ENCODE measurements at places on chromosomes 4 and X.

DNA sequence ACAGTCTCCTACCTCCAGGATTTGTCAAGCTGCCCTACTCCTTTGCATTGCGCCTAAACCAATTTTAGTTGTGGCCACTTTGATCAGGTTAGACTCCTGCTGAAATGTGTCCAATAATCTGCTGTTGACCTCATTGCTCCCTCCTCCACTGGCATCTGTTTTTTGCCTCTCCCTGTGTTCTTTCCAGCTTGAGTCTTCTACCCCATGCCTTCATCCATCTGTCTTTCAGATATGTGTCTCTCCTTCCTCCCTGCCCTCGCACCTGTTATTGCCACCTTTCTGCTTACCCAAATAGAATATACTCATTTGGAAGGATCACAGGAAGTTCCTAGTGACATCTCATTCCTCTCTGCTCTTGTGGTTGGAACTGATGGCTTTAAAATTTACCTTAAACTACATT, 366.6 kb upstream of the CLNK start:
- DNase-seq = no peak

- DNase-seq = no peak
These were observed 147.7 kb downstream of the RASL11B start for GRCh38 chr4:53009824-53010223.

DNA sequence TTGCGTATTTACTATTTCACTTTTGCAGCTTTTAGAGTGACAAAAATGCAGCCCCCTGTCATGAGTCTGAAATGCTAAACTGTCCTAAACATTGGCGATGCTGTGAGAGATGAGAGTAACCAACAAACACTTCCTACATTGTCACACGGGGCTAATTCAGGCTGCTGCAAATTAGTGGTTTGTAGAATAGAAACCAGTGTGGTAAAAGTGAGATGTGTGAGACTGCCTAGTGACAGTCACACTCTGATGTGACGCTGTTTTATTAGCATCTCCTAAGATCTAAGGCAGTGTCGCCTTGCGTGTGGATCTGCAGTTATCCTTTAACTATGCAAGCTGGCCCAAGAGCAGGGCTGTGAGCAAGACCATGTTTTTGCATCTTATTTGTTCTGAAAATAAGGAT, 800.2 kb upstream of the TENM3 start:
- DNase-seq = no peak

DNA sequence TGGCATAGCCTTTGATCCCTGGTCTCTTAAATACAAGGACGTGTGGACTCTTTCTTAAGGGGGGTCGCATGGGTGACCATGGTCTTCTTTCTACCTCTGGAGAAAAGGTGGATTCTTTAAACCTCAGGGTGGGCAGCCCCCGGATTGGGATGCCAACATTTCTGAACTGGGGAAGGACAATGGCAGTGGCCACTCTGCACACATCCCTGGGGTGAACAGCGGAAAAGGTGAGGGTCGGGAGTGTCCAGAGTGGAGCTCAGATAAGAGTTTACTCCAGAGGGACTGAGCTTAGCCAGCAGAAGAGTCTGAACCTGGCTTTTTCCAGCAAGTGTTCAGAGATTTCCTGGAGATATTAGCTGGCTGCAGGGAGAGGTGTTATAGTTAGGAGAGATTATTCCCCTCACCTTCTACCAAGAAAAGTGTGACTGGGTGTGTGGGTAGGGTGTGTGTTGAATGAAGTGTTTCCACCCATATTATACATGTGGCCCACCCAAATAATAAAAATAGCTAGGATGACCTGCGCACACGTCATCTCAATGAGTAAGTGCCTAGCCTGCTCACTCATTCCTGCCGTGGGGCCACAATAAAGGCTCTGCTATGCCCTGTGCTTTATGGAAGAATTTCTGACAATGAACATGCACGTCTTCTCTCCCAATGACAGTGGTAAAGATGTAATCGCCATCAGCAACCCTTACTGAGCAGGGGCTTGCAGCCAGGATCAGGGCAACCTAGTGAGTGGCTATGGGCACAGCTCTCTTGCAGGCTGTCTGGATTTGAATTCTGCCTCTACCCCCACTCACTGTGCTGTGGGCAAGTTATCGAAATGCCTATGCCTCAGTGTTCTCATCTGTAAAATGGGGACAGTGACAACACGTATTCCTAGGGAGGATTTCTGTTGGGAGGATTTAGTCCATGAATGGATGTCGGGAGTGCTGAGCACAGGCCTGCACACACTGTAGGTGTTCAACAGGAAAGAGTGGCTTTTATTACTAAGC, 76.6 kb downstream of the SLC2A9 start:
- DNase-seq = no peak

DNA sequence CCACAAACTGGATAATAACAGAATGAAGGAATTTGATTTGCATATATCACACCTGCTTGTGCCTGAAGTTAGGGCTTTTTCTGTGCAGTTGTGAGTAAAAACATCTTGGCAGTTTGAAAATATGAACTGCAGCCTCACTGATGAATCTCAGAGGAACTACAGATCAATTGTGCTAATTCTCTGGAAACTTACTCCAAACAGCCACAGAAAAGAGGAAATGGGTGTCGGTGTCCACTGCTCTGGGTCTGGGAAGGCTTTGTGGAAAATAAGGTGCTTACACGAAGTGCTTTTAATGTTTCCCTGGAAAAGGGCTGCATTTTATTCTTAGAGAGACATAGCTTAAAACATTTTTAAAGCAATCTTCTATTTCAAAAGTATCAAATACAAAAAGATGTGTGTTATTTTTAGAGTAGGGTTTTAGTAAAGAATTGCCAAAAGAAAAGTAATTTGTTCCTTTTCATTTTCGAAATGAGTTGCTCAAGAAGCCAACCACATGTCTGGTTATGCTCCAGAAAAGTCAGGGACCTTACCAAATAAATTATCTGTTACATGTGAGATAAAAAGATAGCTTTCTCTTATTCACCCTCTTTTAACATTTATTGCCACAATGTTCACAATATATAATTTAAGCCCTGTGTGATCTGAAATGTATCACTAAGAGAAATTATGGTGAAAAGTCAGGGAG, 240.1 kb downstream of the FRAS1 start:
- no peak for DNase-seq

GRCh38 chr4:68218044-68218443, 27.4 kb downstream of the TMPRSS11B start:
- no peak for DNase-seq

GRCh38 chr4:169941141-169941540, 85.1 kb downstream of the MFAP3L start:
- DNase-seq = no peak

- no peak for DNase-seq
These were observed 652.8 kb upstream of the FAM241A start for GRCh38 chr4:111492496-111492895.

DNA sequence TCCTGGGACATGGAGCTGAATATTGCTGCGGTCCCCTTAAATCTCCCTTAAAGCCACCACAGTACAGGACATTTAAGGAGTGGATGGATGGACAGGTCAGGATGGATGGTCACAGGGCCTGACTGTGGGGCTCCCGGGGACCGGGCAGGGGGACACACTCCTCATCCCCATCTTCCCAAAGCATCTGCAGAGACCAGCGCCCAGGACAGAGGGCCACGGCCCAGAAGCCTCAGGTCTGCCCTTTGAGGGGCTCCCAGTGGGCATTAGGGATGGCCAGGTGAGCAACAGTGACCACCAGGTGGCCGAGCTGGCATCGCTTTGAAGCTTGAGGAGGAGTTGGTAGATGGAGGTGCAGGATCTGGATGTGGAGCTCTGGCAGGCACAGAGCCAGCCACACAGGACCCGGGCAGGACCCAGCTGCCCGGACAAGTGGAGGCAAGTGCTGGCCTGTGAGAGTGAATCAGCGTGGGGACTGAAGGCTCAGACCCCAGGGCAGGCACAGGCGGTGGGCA, 51.4 kb downstream of the ABLIM2 start:
- DNase-seq = no peak

DNA sequence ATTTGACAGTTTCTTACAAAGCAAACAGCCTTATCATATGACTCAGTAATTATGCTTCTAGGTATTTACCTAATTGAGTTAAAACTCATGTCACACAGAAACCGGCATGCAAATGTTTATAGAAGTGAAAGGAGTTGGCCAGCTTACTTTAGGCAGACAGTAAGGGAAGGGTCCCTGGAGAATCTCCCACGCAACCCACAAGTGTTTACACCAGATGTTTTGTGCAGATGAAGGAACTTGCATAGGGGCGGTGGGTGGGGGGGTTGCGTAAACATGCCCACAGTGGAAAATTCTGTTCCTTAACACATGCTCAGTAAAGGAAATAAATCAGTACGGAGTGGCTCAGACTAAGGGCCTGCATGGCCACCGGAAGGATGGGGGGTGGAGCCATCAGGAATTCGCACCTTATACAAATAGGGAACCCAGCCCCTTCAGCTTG, 330.5 kb upstream of the AADAT start:
- DNase-seq = no peak

GRCh38 chr4:56078866-56079265, 130.1 kb downstream of the CEP135 start:
- no peak for DNase-seq

- DNase-seq = no peak
These were observed 27.5 kb upstream of the SULT1B1 start for GRCh38 chr4:69787879-69788278.

DNA sequence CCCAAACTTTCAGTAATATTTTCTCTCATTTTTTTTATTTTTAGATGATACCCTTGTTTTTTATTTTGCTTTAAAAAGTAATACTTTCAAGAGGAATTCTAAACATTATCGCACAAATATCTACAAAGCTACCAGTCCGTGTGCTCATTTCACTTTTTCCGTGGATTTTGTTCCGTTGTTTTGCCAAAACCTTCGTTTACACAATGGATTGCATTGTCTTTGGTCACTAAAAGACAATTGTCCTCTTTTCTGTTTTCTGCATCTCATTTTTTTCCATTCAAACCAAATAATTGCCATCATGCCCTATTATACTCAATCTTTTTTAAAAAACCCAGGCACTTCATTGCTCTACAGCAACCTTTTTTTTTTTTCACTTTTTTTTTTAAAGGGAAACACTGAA, 214.9 kb downstream of the CXXC4 start:
- no peak for DNase-seq

DNA sequence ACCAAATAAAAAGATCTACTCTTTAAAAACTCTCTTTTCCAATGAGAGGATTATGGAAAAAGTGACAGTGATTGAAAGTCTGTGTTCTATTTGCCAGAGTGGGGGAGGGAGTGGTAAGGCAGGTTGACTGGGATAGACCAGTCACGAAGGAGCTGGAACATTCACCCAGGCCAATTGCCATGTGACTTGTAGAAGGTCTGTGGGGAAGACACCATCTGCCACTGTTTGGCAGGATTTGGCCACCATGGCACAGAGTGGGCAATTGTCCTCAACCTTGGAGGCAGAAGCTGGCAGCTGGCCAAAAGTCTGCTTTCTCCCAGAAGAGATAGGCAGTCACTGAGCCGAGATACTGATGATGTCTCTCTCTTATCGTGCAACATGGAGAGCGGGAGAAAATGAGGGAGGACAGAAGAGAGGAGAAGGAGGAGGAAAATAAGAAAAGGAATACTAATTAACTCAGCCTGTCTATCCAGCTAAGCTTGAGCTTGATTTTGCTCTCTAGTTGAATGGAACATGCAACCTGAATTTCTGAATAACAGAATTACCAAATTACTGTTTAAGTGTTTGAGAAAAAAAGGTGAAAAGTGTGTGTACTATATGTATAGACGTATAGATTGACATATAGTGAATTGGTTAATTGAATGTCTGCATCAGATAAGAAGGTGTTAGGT, 267.1 kb downstream of the ARHGAP24 start:
- no peak for DNase-seq

- DNase-seq = no peak
These were observed 107.5 kb upstream of the RBPJ start for GRCh38 chr4:26213317-26213716.

DNA sequence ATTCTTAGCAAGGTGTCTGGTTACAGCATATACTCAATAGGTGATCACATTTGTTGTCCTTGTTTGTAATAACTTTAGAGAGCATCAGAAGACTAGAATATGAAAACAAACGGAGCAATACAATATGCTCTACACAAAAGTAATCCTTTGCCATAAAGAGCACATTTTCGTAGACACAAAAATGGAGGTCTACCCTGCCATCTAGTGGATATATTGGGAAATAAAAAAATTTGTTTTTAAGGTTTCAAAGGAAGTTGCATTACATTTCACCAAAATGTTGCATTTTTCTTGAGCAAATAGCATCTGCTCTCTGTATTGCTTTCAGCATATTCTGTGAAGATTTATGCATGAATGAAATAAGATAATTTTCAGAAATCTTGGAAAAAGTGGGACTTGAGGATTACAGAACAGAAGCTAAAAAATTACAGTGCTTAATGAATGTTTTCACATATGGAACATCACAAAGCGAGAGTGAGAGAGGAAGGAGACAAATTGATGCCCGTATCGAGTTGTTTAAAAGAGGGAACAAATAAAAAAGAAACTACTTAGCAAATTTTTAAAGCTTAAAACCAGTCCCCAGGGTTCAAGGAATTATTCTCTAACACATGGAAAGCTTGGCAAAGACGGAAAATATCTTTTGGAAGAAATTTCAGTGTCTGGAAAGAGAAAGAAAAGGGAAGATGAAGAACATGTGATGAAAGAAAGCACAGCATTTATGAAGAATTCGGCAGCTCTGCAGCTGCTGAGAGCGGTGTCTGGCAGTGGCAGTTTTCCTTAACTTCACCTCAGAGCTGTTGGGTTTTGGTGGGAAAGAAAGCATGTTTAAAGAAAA, 390.1 kb downstream of the ANKRD50 start:
- DNase-seq = no peak

DNA sequence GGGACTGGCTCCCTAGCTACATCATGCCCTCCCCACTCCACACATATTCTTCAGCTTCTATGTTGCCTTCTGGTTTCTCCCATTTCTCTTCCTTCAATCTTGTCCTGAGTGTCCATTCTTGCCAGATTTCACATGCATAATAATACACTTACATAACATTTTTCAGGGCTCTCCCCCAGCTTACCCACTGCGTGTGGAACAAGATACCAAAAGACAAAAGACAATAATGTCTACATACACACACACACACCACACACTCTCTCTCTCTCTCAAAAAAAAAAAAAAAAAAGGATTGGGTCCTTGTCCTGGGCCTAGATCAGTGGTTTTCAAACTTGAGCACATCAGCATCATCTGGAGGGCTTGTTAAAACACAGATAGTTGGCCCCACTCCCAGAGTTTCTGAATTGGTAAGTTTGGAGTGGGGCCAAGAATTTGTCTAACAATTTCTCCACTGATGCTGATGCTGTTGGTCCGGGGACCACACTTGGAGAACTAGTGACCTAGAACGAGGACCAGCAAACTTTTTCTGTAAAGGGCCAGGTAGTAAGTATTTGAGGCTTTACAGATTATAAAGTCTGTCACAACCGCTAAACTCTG, 6.5 kb upstream of the SMARCA1 start:
- no peak for DNase-seq

DNA sequence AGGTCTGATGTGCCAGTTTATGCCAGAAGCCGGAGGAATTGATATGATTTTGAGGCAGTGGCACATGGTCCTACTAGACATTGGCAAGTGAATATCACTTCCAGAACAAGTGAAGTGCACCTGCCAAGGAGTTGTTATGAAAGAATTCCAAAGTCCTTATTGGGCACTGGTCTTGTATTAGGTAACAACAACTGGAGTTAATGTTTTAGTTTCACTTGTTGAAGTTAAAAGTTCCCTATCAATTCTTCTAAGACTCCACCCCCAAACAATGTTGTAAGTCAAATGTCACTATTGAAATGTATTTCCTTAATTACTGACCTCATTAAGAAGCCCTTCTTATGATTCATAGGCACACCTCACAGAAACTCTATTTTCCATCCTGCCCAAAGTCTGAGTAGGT, 3.1 kb downstream of the TET2 start:
- no peak for DNase-seq

- DNase-seq = no peak
These were observed 752 bp downstream of the FRAS1 start for GRCh38 chr4:78057600-78058550.
